ENCODE measurements at places on chromosomes 7 and 10.

DNA sequence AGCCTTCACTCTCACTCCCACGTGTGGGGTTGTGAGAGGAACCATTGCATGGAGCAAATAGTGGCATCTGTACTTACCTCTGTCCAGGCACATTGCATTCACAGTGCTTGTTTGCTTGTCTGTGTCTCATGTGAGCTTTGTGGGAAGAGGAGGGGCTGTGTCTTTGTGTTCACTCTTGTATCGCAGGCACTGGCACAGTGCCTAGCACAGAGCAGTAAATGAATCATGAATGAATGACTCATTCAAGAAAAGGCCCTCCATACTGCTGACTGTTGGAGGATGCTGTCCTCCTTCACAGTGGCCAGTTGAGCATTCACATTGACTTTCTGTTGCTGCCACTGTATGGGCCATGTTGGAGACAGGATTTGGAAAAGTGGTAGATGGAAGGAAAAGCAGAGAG is 125.3 kb downstream of the SORCS3 start:
- H3K27me3 ChIP-seq = no peaks in the 10 kb centered on the region
- H3K4me3 ChIP-seq = no peak overlapping the region
- DNase-seq = no peak
- no peaks in the 10 kb centered on the region for H3K36me3 ChIP-seq

DNA sequence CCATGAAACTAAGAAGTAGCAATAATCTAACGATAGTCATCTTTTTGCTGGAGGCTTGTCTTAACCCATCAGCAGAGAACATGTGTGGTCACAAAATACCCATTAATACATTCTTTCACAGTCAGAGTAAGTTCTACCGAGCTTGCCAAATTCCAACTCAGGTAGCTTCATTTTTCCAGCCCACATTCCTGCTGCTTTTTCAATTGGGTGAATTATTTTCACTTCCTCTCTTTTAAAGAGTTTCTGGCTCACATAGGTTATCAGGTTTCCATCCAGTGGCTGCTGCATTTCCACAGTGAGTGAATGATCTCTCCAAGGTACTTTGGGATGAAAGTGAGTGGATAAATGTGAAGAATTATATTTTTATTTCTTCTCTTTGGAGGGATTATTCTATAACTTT is 233.1 kb downstream of the SEMA3E start:
- no peak overlapping the region for H3K4me3 ChIP-seq
- no peak overlapping the region for H3K27ac ChIP-seq
- no peak for DNase-seq
- no peaks in the 10 kb centered on the region for H3K4me1 ChIP-seq
- no peaks in the 10 kb centered on the region for H3K27me3 ChIP-seq
- H3K36me3 ChIP-seq = no peaks in the 10 kb centered on the region

- peaks cover 5% of the 10 kb centered on the region for H3K27me3 ChIP-seq
- no peak overlapping the region for H3K27ac ChIP-seq
- no peak for DNase-seq
- H3K36me3 ChIP-seq = no peaks in the 10 kb centered on the region
- no peaks in the 10 kb centered on the region for H3K4me1 ChIP-seq
These were observed 25.3 kb downstream of the GARIN1A start for GRCh38 chr7:128697302-128697905.

GRCh38 chr7:41239596-41239995 is 463.3 kb downstream of the INHBA start:
- H3K4me3 ChIP-seq = no peak overlapping the region
- no peak for DNase-seq
- H3K27ac ChIP-seq = no peak overlapping the region
- no peaks in the 10 kb centered on the region for H3K36me3 ChIP-seq
- no peaks in the 10 kb centered on the region for H3K27me3 ChIP-seq

GRCh38 chr10:114718374-114718773 is 60.3 kb upstream of the ABLIM1 start:
- no peak overlapping the region for H3K27ac ChIP-seq
- H3K4me3 ChIP-seq = no peak overlapping the region
- no peaks in the 10 kb centered on the region for H3K36me3 ChIP-seq
- peaks cover 9% of the 10 kb centered on the region for H3K4me1 ChIP-seq

DNA sequence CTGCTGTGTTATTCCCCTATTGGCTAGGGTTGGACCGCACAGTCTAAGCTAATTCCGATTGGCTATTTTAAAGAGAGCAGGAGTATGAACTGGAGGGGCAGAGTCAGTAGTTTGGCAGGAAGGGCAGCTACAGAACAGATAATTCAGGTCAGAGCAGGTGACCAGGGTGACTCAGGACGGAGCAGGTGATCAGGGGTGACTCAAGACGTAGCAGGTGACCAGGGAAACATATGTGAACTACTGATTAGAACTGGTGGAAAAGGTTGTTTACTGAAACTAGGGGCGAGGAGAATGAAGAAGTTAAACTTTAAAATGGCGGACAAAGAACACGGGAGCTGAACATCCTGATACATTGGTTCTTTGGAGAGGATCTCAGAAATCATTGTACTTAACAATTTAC is 102.3 kb downstream of the CCDC7 start:
- H3K4me1 ChIP-seq = no peaks in the 10 kb centered on the region
- H3K27ac ChIP-seq = no peak overlapping the region
- no peaks in the 10 kb centered on the region for H3K27me3 ChIP-seq

GRCh38 chr10:61452655-61453641 is at the start of gene TMEM26:
Gene TMEM26, minus strand, starts transcription at chr10:61453381. Its CDS starts 300 bp downstream, at chr10:61453081.
- peak within 1 kb of the TSS; percentile 75 for H3K4me3 ChIP-seq
- H3K4me1 ChIP-seq = peaks cover 14% of the 10 kb centered on the region
- no peaks in the 10 kb centered on the region for H3K36me3 ChIP-seq
- no peak for DNase-seq
